RPMI7951 (cell line): ENCODE measurements at places on chromosomes 1 and 21. TPM values are rescaled to one million over a fixed set of nuclear protein-coding genes. Genes with fewer than 3 reads are reported as not detected.
A peak's percentile ranks its signal among the peaks of the same experiment; 100 is the strongest.

GRCh38 chr1:226738995-226739695 lies at the start of gene ITPKB:
ITPKB (minus strand) TSS chr1:226739282; CDS start chr1:226737458, 1,824 bp downstream.
- DNase-seq, result peak; percentile 77

- DNase-seq, result no peak
Observed at GRCh38 chr1:15007842-15008241, 145.7 kb upstream of the TMEM51 start.

The CNR2 gene
- total RNA-seq, result not detected in 2 replicates

The CLDN17 gene
- total RNA-seq, result not detected in 2 replicates

- DNase-seq, result no peak
Observed at GRCh38 chr21:41897700-41898099, 18.6 kb upstream of the PRDM15 start.

The HCRTR1 gene
- total RNA-seq, result not detected in 2 replicates

The A3GALT2 gene
- total RNA-seq, result not detected in 2 replicates

DNA sequence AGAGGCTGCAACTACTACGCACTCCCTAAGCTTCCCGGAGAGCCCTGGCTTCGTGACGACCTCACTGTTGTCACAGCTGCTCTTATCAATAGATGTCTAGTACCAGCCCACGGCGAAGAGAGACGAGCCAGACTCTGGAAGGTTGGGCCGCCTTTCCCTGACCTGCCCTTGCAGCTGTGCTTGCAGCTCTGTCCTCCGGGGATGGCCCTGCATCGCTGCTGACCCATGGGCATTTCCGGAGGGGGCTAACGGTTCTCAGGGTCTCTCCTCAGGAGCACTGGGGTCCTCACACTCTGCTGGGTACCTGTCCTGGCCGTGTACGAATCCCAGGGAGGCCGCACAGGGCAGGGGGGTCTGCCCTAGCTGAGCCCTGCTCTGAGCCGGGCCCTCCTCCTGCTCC lies 93.8 kb upstream of the COL6A1 start:
- no peak for DNase-seq

- no peak for DNase-seq
Observed at GRCh38 chr1:94235189-94236012, 2.0 kb downstream of the ARHGAP29 start.

- DNase-seq, result no peak
Observed at GRCh38 chr1:226644541-226645176, 94.4 kb downstream of the ITPKB start.

The GBP4 gene
- total RNA-seq, result 0.60 and 0.78 TPM in 2 replicates

DNA sequence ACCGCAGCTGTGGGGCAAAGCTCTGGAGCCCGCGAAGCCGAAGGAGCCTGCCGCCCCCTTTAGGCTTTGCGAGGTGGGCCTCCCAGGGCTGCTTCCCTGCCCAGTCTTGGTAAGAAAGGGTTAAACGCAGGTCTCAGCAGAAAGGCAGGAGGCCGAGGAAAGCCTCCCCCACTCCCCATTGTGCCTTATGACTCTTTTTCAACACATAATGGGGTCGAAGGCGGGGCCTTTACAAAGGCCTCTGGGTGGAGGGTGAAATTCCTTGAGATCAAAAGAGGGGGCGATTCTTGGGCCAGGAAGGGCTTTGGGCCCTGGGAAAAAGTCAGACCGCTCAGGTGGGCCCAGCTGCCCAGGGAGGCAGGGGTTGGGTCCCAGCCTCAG lies 880 bp downstream of the ALPL start:
- DNase-seq, result no peak
